ENCODE measurements at places on chromosomes 4 and X. TPM values are rescaled to one million over a fixed set of nuclear protein-coding genes. Genes with fewer than 3 reads are reported as not detected.

DNA sequence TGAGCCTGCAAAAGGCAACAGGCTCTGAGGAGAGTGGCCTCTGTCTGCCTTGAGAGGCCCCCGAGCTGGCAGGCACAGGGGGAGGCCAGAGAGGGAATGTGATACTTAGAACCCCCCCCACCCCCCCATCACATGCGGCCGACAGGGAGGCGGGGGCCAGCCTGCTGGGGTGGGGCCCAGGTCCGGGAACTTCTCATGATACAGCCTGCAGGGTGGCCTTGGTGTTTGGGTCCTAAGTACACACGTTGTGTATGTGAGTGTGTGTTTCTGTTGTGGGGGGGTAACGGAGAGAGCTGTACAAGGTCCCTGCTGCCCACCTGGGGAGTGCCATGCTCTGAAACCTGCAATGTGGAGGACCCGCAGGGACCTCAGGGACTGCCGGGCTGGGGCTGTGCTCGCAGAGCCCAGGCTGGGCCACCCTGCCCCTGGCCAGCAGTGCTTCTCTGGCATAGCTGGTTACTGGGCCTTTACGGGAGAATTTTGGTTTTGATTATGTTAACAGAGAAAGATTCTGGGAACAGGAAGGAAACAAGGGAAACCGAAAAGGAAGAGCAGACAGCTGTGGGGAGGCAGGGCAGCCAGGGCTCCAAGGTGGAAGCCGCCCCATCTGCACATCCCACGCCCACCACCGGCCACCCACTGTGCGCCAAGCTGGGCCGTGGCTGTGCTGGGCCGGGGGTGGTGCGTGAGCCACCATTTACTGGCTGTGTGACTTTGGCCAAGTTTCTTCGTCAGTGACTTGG is 19.9 kb downstream of the SH3BP2 start:
- no peaks in the 10 kb centered on the region for H3K36me3 ChIP-seq
- H3K4me1 ChIP-seq, result peaks cover 17% of the 10 kb centered on the region
- H3K27ac ChIP-seq, result no peak overlapping the region

DNA sequence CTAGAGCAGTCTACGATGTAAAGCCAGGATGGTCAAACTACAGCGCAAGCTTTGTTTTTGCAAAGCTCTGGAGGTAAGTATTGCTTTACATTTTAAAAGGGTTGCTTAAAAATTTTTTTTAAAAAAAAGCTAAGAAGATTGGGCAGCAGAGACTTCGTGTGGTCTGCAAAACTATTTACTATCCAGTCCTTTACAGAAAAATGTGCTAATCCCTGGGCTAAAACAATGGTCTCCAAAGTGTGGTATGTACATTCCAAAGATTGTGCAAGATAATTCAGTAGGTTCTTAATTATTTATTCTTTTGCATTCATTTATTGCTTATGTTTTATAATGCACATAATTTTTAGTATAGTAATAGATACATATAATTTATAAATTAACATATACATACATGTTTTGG is 113.2 kb downstream of the MFAP3L start:
- no peaks in the 10 kb centered on the region for H3K4me1 ChIP-seq
- no peaks in the 10 kb centered on the region for H3K36me3 ChIP-seq
- H3K27ac ChIP-seq, result no peak overlapping the region
- no peak for DNase-seq
- H3K27me3 ChIP-seq, result no peaks in the 10 kb centered on the region

GRCh38 chrX:137432609-137433008 is 133.3 kb upstream of the ZIC3 start:
- H3K27me3 ChIP-seq, result peaks cover 2% of the 10 kb centered on the region
- no peaks in the 10 kb centered on the region for H3K4me1 ChIP-seq
- no peak overlapping the region for H3K27ac ChIP-seq
- H3K36me3 ChIP-seq, result no peaks in the 10 kb centered on the region
- no peak for DNase-seq

DNA sequence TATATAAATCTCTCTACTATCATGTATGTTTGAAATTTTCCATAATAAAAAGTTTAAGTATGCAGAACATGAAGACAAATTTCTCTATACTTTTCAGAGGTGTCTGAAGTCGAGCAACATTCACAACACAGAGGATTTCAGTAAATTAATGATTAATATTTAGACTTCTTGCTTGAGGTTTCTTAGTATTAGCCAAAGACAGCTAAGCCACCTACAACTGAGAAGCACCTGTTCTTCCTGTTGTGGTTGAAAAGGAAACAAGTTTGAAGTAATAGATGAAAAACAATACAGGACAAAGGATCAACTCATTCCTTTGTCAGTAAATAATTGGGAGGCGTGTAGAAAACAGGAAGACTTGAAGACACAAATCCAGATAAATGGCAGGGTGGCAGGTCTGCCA is 21.1 kb downstream of the SCML1 start:
- no peak overlapping the region for H3K4me3 ChIP-seq
- no peak for DNase-seq
- H3K27ac ChIP-seq, result no peak overlapping the region
- H3K36me3 ChIP-seq, result no peaks in the 10 kb centered on the region
- no peaks in the 10 kb centered on the region for H3K4me1 ChIP-seq

DNA sequence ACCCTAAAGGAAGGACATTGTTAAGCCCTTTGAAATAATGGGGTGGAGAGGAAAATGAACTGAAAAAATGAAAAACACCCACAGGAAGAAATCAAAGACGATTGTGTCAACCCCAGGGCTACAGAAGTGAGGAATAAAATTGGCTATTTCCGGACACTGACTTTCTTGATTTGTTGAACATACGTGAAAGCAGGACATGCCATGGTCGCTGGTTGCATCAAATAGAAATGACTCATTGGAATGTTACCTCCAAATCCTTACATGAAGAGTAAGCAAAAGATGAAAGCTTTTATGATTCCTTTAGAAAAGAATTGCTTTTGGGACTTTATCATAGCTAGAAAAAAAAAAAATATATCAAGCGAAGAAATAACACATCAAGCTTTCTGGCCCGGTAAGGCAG is 75.3 kb downstream of the DCUN1D4 start:
- H3K4me1 ChIP-seq, result no peaks in the 10 kb centered on the region
- no peak overlapping the region for H3K4me3 ChIP-seq
- no peak overlapping the region for H3K27ac ChIP-seq
- no peak for DNase-seq
- no peaks in the 10 kb centered on the region for H3K27me3 ChIP-seq

DNA sequence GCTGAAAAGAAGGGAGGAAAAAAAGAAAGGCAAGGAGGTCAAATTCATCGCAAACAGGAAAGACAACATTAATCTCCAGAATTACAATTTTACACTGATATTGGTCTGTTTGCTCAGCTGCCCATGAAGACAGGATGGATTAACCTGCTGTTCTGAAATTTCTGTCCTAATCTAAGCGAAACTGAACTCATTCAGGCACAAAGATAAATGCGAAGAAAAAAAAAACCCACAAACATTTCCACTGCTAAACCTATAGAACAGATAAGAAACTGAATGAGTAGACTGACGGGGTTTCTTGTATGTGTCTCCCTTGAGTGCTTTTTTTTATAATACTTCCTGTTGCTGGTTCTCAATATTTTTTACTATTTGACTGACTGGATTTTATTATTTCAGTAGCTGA is 251.8 kb upstream of the FTHL17 start:
- H3K4me3 ChIP-seq, result no peak overlapping the region
- no peaks in the 10 kb centered on the region for H3K4me1 ChIP-seq
- no peaks in the 10 kb centered on the region for H3K36me3 ChIP-seq

GRCh38 chr4:46505131-46505530 is 115.2 kb upstream of the GABRA2 start:
- H3K4me3 ChIP-seq, result no peak overlapping the region
- no peaks in the 10 kb centered on the region for H3K4me1 ChIP-seq
- no peaks in the 10 kb centered on the region for H3K36me3 ChIP-seq
- H3K27ac ChIP-seq, result no peak overlapping the region
- no peaks in the 10 kb centered on the region for H3K27me3 ChIP-seq

- H3K27me3 ChIP-seq, result no peaks in the 10 kb centered on the region
- no peak overlapping the region for H3K27ac ChIP-seq
- H3K36me3 ChIP-seq, result no peaks in the 10 kb centered on the region
- DNase-seq, result no peak
Measured at GRCh38 chrX:115330498-115331168, 41.1 kb downstream of the LUZP4 start.

- no peak within 1 kb of the TSS for H3K4me3 ChIP-seq
- no peaks in the 10 kb centered on the region for H3K27me3 ChIP-seq
- H3K4me1 ChIP-seq, result no peaks in the 10 kb centered on the region
- no peak within 1 kb of the TSS for H3K27ac ChIP-seq
Measured at GRCh38 chr4:38782452-38783108, at the start of gene TLR10. Gene TLR10 (minus strand): TSS chr4:38782990. CDS start chr4:38775590, 7,400 bp downstream.

DNA sequence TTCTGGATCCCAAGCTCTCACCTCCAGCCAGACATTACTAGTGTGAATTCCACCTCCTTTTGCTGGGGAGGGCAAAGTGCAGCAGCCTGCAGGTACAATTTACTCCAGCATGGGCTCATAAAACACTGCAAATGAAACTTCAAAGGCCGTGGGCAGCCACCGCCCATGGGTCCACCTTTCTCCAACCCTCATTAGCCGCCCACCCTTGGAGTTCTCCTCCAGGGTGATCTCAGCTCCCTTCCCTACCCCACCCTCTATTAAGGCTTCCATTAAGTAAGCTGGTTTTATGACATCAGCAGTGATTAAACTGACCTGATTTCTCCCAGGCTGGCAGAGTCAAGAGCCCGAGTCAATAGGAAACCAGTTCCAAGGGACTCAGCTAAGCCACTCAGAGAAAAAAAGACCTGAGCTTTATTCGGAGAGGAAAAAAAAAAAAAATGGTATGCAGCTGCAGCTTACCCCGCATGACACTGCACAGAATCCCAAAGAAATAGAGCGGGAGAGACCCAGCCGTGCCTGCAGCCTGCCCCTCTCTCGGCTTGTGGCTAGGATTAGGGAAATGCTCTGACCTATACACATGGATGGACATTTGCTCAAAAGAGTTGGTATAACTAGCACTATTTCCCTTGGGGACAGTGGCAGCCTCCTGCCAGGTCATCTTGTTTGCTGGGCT is 319.6 kb downstream of the PTTG2 start:
- H3K27me3 ChIP-seq, result no peaks in the 10 kb centered on the region
- H3K4me1 ChIP-seq, result no peaks in the 10 kb centered on the region
- H3K36me3 ChIP-seq, result no peaks in the 10 kb centered on the region
- no peak overlapping the region for H3K27ac ChIP-seq

- H3K4me3 ChIP-seq, result no peak overlapping the region
- H3K36me3 ChIP-seq, result no peaks in the 10 kb centered on the region
- peaks cover 8% of the 10 kb centered on the region for H3K27me3 ChIP-seq
- peak; percentile 54 for DNase-seq
Measured at GRCh38 chr4:1047106-1047975, 35.9 kb downstream of the FGFRL1 start.

DNA sequence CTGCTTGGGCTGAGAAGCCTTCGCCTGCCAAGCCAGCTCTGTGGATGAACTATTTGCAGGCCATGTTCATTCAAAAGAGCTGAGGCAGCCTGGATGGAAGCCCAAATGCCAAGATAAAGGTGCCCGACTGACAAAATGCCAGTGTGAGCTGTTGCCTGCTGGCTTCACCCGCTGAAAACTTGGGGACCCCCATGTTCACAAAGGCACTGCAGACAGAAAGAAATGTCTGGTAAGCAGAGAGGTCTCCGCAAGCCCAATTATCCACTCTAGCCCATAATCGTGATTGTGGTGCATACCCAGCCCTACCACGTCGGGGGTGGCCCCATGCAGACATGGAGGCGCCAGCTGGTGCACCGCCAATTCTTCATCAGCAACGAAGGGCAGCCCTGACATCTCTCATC is 13.0 kb upstream of the SMIM20 start:
- no peaks in the 10 kb centered on the region for H3K27me3 ChIP-seq
- no peak overlapping the region for H3K4me3 ChIP-seq
- no peaks in the 10 kb centered on the region for H3K36me3 ChIP-seq
- no peaks in the 10 kb centered on the region for H3K4me1 ChIP-seq
- no peak for DNase-seq

DNA sequence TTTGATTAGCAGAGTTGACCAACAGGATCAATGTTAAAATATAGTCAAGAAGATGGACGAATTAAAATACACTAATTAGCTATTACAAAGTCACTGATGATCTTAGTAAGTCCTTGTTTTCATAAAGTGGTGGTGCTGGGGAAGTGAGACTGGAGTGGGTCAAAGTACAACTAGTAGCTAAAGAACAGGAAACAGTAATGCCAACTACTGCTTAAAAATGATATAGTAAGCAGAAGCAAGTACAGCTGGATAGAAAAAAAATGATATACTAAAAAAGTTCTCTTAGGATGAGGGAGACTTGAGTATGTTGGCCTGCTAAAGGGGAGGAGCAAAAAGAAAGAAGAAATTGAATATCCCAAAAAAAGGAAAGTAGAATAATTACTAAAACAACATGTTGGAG is 580.8 kb upstream of the FTHL17 start:
- no peak overlapping the region for H3K27ac ChIP-seq
- H3K27me3 ChIP-seq, result no peaks in the 10 kb centered on the region
- no peak for DNase-seq
- H3K4me1 ChIP-seq, result no peaks in the 10 kb centered on the region
- no peaks in the 10 kb centered on the region for H3K36me3 ChIP-seq
- H3K4me3 ChIP-seq, result no peak overlapping the region

- H3K36me3 ChIP-seq, result peaks cover 7% of the 10 kb centered on the region
- no peaks in the 10 kb centered on the region for H3K27me3 ChIP-seq
- H3K4me3 ChIP-seq, result no peak overlapping the region
- no peak overlapping the region for H3K27ac ChIP-seq
- H3K4me1 ChIP-seq, result no peaks in the 10 kb centered on the region
- DNase-seq, result no peak
Measured at GRCh38 chrX:45758738-45759397, 558.2 kb upstream of the DIPK2B start.

DNA sequence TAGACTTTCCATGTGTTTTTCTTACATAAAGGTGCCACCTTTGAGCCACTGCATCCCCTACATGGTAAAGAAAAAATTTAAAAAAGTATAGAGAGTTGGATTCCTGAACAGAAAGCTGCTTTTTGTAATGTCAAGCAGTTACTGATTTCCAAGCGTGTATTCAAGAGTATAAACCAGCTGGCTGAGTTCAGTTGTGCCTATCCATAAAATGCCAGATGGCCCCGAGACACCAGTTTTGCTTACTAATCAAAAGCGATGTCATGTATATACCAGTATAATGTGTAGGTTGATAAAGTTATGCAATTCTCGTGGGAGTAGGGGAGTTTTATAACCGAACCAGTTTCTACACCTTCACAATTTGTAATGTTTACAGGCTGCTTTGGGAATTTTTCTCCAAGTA is 26.2 kb upstream of the PNPLA4 start:
- no peak for DNase-seq
- no peaks in the 10 kb centered on the region for H3K36me3 ChIP-seq
- no peaks in the 10 kb centered on the region for H3K4me1 ChIP-seq
- no peaks in the 10 kb centered on the region for H3K27me3 ChIP-seq
- H3K4me3 ChIP-seq, result no peak overlapping the region

Gene LGI2
- total RNA-seq, result 4.8 TPM

Gene CCKAR
- total RNA-seq, result not detected

Gene MEPE
- total RNA-seq, result not detected

Gene TTC29
- total RNA-seq, result 0.28 TPM

Gene FHIP1A
- 76.3 TPM for total RNA-seq

Gene ERCC6L
- total RNA-seq, result 23.9 TPM

Gene HERC5
- 20.7 TPM for total RNA-seq

Gene HTRA3
- total RNA-seq, result 2.9 TPM

Gene AVPR2
- not detected for total RNA-seq
